ENCODE measurements at places on chromosomes 5 and 9.

GRCh38 chr5:140010798-140011197, 32.3 kb downstream of the NRG2 start:
- no peak for DNase-seq

- peak; percentile 70 for DNase-seq
Measured at GRCh38 chr5:159178978-159179377, 30.4 kb downstream of the RNF145 start.

DNA sequence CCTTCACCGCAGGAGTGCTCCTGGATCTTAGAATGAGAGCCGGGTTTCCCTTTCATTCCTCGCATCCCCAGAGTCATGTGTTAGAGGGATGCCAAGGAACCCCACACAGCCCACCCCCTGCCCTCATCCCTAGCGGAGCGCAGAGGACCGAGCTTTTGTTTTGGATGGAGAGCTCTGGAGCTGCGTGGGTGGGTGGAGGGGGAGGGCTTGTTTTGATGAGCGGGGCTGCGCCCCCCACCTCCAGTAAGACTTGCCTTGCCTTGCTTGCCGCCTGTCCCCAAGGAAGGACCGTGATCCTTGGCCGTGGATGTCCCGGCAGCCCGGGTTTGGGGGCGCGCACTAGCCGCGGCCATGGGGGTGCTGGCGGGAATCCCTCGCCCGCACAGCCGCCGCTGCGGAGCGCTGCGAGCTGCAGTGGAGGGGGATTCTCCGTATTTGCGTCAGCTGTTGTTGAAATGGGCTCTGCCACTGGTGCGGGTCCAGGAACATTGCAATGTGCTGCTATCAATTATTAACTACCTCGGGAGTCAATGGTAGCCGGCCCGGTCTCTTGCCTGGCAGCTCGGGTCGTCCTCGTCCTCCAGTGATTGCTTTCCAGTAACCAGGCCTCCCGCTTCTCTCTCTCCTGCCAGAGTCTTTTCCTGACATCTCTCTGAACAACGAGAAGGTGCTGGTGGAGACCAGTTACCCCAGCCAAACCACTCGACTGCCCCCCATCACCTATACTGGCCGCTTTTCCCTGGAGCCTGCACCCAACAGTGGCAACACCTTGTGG, 1.0 kb downstream of the EGR1 start:
- peak; percentile 71 for DNase-seq

- no peak for DNase-seq
Measured at GRCh38 chr5:13745508-13745907, 199.0 kb downstream of the DNAH5 start.

DNA sequence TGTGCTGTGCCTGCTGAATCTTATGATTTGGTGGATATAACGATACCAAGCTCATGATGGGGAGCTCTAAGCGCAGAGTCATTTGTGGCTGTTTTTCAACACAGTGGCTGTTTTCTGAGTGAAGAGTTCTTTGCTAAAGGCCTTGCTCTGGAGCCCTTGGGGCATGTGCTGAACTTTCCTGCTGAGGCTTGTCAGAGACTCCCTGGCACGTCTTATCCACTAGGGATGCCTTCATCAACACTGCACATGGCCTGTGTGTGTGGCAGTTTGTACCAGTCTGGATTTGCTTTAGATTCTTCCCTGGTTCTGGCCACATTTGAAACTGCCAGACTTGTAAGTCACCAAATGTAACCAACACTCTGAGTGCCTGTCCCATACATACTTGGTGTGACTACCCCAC, 188.2 kb downstream of the DMRT2 start:
- DNase-seq, result no peak

- DNase-seq, result no peak
Measured at GRCh38 chr9:110835859-110836271, 167.3 kb downstream of the MUSK start.

DNA sequence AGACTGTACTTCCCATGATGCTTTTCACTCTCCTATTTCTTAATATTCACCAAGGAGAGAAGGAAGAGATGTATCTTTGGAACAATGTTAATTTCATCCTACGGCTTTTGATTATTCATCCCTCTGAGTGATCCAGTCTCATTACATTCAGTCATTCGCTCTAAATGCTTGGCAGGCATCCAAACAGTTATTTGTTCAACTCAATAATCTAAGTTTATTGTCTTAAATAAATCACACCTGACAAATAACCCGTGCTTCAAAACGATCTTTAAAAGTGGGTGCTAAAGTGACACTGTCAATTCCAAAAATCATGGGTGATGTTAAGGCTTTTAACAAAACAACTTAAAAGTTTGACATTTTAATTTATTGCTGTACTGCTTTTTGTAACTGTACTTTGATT, 233.1 kb downstream of the RASEF start:
- DNase-seq, result no peak

GRCh38 chr5:158940977-158941376, 158.7 kb downstream of the EBF1 start:
- DNase-seq, result no peak

DNA sequence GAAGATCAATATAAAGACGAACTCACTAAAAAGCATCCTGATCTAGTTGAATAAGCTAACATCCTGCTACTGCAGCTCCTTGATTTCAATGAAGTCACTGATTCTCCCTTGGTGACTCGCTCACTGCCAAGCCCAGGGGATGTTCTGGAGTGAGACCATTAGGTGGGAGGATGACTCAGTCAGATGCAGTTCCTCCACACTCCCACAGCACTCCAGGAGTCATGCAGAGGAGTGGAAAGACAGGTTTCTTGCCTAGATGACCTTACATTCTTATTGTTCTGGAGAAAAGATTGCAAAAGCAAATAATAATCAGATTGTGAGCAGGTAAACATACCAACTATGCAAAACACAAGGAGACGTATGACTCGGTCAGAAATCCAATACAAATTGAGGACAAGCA, 15.3 kb downstream of the GCNT4 start:
- peak; percentile 68 for DNase-seq

DNA sequence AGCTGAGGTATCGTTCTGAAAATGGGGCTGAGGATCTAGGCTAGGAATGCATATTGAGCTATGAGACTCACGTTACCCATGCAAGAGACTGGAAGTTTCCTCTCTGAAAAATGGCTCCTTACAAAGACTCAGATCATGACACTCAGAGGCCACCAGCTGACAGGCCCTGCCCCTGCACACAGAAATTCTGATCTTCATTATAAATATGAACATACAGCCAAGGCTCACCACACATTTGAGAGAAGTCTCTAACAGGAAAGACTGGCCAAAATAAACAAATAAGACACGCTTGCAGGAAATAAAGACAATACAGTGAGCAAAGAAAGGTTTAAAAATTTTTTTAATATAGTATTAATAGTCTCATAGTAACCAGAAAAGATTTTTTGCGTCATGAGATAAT, 365.9 kb downstream of the NFIB start:
- DNase-seq, result no peak

DNA sequence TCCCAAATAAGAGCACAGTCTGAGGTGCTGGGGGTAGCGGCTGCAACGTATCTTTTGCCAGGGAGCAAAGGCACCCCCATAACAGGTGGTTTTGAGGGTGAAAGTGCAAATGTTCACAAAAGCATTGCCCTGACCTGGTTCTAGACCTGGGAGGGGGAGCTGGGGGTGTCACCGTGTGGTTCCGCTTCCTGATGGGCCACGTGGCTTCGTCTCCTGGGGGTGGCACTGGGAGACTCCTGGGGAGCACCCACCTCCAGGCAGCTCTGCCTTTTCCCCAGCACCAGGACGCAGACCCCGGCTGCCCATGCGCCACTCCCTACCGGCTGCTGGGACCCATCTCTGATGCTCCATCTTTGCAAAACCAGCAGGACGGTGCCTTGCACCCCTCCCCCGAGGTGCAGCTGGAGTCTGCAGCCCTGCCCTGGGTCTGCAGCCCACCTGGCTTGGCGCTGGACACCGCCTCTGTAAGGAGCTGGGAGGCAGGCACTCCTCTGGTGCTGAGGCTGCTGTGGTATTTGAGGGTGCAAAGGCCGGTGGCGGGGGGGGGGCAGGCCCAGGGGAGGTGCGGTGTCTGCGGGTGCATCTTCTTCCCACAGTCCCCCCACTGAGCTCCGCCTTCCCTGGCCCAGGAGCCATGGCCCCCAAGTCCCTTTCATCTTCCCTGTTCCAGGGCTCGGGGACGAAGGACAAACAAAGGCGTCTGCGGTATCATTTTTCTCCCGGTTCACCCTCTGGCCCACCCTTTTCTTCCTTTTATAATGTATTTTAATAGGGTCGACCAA, 29.8 kb upstream of the RXRA start:
- DNase-seq, result no peak

DNA sequence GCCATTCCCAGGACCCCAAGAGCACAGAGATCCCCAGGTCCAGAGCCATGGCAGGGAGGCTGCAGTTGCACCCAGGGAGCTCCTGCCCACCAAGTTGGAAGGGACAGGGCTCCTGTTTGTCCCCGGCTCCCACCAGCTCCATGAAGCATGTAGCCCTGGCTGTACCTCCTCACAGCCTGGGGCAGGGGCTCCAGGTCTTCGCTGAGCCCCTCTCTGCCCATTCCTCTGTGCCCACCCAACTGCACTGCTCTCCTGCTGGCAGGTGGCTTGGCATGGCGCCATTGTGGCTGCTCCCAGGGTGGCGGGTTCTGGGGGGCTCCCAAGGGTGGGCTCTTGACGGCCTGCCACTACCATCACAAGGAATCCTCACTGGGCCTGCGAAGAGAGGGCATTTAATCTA, 197.5 kb upstream of the DAB2 start:
- no peak for DNase-seq

GRCh38 chr5:154397652-154398406, 48.0 kb upstream of the SAP30L start:
- no peak for DNase-seq

- no peak for DNase-seq
Measured at GRCh38 chr5:133895979-133896845, 72.2 kb downstream of the C5orf15 start.

- DNase-seq, result no peak
Measured at GRCh38 chr9:90099262-90099963, 494.6 kb downstream of the GADD45G start.

GRCh38 chr5:97745817-97746216, 562.8 kb upstream of the RIOK2 start:
- DNase-seq, result no peak

DNA sequence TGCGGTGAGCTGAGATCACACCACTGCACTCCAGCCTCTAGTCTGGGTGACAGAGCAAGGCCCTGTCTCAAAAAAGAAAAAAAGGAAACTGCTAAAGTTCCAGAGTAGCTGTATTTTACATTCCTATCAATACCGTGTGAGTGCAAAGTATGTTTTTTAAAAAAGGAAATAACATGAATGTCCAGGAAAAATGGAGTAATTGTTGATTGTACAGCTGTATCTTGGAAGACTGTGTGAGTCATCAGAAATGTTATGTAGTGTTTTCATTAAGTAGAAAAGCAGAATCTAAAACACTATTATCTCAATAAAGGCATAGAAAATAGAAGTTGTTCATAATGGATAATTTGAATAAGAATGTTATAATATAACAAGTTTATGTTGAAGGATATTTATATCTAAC, 53.9 kb downstream of the ZCCHC7 start:
- no peak for DNase-seq

- no peak for DNase-seq
Measured at GRCh38 chr5:67416133-67416937, 219.7 kb upstream of the CD180 start.

DNA sequence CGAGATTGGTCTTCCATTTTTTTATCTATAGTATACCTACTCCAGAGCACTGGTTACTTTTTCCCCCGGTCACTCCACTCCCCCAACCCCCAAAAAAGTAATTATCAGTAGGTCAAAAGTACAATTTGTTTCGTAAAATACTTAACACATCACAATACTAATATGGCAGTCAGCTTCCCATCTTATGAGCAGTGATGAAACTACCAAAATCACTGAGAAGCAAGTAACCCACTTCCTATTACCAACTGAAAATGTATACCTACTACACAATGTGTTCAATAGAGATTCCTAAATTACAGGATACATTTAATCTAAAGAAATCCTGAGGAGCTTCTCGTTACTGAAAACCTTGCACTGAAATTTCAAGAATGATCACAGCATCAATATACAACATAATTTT, 1.9 kb downstream of the CERT1 start:
- DNase-seq, result no peak

- DNase-seq, result no peak
Measured at GRCh38 chr5:118060833-118061232, 927.5 kb downstream of the DTWD2 start.

DNA sequence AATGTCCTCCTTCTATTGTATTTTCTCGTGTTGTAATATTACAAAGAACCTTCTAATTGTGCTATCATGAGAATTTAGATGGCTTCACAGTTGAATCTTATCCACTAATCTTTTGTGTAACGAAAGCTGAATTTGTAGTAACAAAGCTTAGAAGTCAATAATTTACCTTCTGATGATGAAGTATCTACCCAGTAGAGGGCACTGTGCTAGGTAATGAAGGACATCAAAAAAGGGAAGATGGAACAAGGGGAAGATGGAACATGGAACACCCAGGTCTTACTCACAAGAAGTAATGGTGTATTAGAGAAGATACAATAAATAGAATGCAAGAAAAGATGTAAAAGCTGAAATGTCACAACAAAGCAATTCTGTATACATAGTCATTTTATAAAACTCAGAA, 131.0 kb upstream of the CCNG1 start:
- DNase-seq, result no peak

DNA sequence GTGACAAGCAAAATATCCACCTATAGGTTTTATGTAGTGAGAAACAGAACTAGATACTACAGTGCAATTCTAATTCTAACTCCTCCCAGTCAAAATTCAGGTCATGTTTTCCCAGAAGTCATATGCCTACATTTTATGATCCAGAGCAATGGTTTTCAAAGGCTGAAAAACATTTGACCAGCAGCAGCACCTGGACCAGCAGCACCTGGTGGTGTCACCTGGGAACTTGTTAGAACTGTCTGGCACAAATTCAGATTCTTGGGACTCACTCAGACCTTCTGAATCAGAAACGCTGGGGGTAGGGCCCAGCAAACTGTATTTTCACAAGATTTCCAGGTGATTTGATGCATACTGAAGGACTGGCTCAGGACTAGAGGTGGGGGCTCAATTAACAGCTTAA, 367.7 kb upstream of the RFX3 start:
- DNase-seq, result no peak

DNA sequence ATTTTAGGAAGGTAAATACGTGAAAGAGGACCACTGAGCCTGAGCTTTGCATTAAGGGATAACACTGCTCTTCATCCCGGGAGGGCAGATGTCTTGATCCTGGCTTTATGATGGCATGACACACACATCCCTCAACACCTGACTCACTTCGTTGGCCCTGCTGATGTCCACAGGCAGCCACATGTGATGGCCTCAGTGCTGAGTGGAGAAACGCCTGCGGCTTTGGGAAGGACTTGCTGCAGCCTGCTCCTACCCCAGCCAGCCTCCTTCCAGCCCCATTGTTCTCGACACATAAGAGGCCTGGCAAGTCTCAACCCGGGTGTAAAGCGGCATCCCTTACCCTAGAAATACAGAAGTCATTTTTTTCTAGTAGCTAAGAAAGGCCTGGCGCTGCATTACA, 169.0 kb downstream of the SYK start:
- DNase-seq, result no peak
